ENCODE measurements at places on chromosomes 11 and 22.

DNA sequence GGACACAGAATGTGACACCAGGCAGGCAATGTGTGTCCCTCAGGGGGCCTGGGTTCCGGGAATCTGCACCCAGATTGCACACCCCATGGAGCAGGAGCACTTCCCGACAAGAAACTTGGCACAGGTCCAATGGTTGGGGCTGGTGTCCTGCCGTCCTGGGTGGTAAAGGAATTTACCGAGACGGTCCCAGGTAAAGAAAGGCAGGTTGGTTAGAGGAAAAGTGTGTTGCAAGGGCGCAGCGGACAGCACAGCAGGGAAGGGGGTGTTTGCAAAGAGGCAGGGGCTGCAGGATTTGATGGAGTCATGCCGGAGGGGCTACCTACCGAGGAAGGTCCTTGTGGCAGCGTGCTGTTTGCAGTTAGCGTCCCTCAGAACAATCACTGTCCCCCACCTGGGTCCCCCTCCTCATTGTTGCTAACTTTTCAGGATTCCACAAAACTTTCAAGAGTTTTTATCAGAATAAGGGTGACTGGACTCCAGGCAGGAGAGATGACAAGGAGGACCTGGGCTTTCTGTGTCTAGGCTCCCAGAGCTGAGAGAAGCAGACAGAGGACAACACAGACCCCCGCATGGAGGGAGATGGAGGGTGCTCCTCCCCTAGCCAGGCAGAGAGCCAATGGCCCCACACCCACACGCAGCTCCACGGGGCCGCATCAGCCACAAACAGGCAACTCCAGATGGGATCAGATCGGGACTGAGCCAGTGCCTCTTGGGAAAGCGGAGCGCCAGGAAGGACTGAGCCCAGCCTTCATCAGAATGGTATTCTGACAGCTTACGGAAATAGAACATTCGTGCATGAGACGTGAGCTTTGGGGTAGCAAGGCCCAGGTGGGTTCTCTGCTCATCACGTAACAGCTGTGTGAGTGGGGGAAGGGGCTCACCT lies 1423.9 kb downstream of the BRD1 start:
- DNase-seq, result no peak

DNA sequence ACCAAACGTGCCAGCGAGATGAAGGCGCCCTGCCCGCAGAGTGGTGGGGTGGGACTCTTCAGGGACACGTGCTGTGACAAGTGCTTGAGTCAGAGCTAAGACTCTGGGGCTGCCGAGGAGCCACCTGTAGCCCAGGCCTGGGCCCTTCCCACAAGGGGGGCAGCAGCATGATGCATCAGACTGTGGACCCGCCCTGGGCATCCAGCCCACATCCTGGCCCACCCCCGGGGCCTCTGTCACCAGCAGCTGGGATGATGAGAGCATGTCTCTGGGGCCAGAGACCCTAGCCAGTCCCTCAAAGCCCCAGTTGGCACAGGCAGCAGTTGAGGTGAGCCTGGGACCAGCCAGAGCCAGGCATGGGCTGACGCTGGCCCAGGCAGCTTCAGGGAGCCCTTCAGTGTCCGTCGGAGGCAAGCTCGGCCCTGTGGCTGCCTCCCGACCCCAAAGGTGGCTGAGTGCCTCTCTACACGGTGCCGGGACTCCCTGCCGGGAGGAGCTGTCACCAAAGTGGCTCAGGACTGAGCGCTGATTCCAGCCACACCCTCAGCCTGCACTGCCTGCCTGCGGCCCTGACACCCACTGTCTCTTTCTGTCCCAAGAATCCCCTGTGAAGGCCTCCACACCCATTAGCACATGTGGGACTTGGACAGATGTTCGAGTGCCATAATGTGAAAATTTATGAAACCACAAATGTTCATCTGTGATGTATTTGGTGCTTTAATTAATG lies 41.3 kb downstream of the CDKN1C start:
- DNase-seq, result no peak

GRCh38 chr22:46737105-46737975 lies 712 bp downstream of the CERK start:
- peak; percentile 21 for DNase-seq

GRCh38 chr11:72041364-72042063 lies 38.8 kb downstream of the NUMA1 start:
- no peak for DNase-seq

DNA sequence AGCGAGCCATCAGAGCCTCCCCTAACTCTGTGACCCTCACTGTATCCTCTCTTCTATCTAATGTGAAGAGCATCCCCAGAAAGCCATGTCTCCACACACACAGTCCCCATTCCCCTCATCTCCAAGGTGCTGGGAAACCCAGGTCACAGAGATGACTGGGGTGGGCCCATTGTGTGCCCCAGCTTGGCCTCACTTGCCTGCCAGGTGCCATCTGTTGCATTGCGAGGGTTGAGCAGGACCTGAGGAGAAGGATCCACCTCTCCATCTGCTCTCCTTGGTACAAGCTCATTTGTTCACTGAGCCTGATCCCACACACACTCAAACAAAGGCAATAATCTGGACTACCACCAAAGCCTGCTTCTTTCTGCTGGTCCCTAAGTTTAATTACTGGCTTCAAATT lies 118.8 kb downstream of the SPATA19 start:
- no peak for DNase-seq

DNA sequence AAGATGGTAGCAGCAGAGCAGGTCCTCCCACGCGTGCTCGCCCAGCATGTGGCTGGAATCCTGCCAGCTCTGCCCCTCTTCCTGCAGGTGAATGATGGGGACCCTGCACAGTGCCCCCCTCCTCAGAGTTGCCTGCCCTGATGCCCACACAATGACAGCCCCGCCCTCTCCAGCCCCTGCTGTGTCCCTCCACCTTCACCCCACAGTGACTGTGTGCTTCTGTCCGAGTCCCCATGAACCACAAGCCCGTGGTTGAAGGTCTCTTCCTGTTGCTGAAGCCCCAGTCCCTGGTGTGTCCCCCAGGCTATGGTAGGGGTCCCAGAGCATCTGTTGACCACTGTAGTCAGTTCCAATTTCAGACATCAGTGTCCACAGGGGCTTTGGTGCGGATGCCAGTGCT lies 71.0 kb downstream of the BRD1 start:
- DNase-seq, result no peak

- DNase-seq, result no peak
These were observed 9.4 kb downstream of the UBQLN3 start for GRCh38 chr11:5500393-5500801.

GRCh38 chr22:38218661-38219622 lies 17.1 kb downstream of the MAFF start:
- DNase-seq, result no peak

DNA sequence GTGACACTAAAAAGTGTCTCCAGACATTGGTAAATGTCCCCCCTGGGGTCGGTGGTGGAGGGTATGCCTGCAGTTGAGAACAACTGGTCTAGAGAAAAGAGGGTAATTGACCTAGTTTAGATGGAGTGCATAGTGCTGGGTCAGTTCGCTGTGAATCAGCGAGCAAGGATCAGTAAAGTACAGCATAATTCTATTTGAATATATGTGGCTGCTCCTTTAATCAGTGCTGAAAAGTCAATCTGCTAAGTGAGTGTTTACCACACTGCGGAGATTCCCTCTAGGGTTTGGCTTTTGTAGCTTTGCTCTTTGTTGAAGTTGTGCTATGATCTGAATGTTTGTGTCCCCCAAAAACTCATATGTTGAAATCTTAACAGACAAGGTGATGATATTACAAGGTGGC lies 15.0 kb downstream of the CAVIN3 start:
- DNase-seq, result no peak

DNA sequence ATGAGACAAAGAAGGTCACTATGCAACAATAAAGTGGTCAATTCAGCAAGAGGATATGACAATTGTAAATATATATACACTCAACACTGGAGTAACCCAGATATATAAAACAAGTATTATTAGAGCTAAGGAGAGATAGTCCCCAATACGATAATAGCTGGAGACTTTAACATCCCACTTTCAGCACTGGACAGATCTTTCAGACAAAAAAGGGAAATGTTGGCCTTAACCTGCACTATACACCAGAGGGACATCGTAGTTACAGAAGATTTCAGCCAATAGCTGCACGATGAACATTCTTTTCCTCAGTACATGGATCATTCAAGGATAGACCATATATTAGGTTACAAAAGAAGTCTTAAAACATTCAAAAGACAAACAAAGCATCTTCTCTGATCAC lies 29.9 kb downstream of the PIWIL3 start:
- DNase-seq, result no peak

- no peak for DNase-seq
These were observed 177.3 kb downstream of the GUCY1A2 start for GRCh38 chr11:106840947-106841346.
